Neural crest cell (in vitro differentiated cells): ENCODE measurements at places on chromosomes 11 and 22. TPM values are rescaled to one million over a fixed set of nuclear protein-coding genes. Genes with fewer than 3 reads are reported as not detected.

Gene TESMIN
- total RNA-seq = 4.2 and 6.8 TPM in 2 replicates

Gene A4GALT
- 0.35 and 0.39 TPM in 2 replicates for total RNA-seq

Gene KBTBD4
- total RNA-seq = 15.4 and 16.6 TPM in 2 replicates

Gene NRGN
- total RNA-seq = 30.3 and 30.7 TPM in 2 replicates

Gene LRRC56
- 2.1 and 2.4 TPM in 2 replicates for total RNA-seq

Gene CREB3L1
- total RNA-seq = 0.71 and 0.75 TPM in 2 replicates

Gene NLRP10
- not detected in 2 replicates for total RNA-seq

Gene FERMT3
- total RNA-seq = 2.8 and 3.8 TPM in 2 replicates

Gene SLC25A1
- 172 and 173 TPM in 2 replicates for total RNA-seq

Gene OR5B21
- not detected in 2 replicates for total RNA-seq

Gene FREY1
- total RNA-seq = 2.5 and 3.3 TPM in 2 replicates

Gene LMO2
- total RNA-seq = 0.49 TPM in 1 of 2 replicates, not detected in the other
